ENCODE measurements at places on chromosomes 3 and 15.

DNA sequence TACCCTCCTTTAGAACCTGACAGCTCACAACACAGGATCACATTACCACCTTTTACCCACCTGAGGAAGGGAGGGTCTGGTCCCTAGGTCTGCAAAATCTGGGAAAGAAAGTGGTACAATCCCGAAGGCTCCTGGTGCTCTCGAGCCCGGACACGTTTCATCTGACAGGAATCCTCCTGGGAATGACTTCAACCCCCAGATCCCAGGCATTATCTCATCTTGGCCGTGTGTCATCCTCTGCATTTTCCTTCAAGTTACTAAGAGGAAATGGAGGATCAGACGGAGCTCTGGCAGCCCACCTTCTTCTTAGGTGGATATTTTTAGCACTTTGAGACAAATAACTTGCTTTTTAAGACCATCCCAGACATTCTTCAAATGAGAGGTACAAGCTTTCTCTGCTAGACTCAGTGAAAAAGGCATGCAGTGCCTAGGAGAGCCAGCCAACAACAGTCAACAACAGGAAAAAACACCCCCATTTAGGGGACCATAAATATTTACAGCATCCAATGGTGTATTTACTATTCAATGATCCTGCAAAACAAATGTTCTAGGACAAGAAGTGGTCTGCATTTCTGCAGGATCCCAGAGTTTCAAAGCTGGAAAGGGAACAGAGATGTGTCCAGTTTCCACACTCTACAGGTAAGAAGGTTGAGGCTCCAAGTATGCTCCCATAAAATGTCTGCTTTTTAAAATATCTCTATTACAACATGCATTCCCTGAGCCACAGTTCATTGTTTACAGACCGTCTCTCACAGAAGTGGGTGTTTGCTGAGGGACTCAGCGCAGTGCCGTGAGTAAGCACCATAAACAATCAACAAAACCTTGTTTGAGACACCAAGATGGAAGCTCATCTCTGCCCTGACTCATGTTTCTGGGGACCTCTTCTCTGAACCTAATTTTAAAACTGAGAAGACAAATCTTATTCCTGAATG is 38.3 kb upstream of the ARHGEF3 start:
- no peak for DNase-seq

DNA sequence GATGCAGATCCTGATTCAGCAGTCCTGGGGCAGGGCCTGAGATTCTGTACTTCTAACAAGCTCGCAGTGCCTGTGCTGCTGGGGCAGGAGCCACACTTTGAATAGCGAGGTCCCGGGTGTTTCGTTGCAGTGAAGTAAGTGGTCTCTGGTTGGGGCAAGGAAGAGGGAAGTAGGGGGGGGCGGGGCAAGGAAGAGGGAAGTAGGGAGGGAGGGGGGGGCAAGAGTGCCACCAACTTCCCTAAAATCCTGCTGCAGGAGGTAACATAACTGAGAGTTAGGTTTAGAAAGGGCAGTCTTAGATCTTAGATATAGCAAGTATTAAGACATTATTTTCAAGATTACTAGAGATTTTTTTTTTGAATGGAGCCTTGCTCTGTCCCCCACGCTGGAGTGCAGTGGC is 35.5 kb downstream of the CRTAP start:
- DNase-seq, result no peak

DNA sequence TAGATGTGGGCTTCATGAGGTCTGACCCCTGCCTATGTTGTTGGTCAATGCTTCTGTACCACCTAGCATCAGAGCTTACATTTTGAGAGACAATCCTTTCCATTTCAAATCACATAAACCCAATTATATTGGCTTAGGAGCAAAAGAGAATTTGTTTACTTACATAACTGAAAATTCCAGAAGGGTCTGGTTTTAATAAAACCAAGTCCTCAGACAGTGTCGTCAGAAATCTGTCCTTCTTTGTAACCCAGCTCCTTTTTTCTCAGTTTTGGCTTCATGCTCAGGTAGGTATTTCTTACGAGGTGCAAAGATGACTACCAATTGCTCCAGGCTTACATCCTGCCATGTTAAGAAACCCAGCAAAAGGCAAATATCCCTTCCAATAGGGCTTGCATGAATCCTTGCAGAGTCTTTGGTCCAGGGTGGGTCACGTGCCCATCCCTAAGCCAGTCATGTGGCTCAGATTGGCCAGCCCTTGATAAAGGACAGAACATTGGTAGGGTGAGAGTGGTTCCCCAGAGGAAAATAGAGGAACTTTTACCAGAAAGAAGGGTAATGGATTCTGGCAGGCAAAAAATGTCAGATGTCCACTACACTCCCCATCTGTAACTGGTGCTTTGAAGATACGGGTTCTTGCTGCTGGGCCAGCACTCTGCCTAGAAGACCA is 50.2 kb upstream of the VILL start:
- no peak for DNase-seq

GRCh38 chr15:70936326-70936725 is 43.7 kb downstream of the LRRC49 start:
- DNase-seq, result no peak

DNA sequence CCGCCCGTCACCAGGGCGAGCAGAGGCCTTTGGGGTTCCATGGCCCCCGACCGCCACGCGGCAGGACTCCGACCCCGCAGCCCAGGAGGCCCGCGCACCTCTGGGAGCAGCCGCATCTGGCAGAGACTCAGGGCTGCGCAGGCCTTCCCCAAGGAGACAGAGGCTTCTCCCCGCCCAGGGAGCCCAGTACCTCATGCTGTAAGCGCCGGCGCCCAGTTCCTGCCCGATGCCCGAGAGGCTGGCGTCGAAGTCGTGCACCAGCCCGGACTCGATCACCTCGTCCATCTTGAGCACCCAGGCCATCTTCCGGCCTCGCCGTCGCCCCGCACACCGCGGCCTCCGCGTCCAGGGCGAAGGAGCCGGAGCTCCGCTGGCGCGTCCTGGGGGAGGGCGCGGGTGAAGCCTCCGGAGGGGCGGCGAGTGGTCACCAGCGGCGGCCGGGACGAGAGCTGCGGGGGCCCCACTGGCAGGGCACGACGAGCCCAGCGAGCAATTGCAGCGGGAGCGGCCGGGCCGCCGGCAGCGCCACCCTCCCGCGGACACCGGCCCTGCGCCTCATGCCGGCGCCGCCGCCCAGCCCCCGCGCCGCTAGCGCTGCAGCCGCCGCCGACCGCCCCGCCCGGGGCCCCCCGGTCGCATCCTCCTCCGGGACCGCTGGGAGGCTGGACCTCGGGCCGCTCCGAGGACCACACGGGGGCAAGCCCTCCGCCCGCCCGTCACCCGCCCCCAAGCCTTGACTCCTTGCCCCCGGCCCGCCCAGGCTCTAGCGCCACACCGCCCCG is 468 bp downstream of the UBP1 start:
- peak; percentile 38 for DNase-seq
